ENCODE measurements at places on chromosomes 7 and 10.

- DNase-seq: no peak
These were observed 29.1 kb downstream of the WDR37 start for GRCh38 chr10:1085258-1085657.

- no peak for DNase-seq
These were observed 77.0 kb downstream of the MAGI2 start for GRCh38 chr7:79376299-79377025.

GRCh38 chr10:85874208-85874607 lies 492.4 kb downstream of the GRID1 start:
- no peak for DNase-seq

GRCh38 chr10:104387130-104387888 lies 33.7 kb downstream of the CFAP58 start:
- no peak for DNase-seq

DNA sequence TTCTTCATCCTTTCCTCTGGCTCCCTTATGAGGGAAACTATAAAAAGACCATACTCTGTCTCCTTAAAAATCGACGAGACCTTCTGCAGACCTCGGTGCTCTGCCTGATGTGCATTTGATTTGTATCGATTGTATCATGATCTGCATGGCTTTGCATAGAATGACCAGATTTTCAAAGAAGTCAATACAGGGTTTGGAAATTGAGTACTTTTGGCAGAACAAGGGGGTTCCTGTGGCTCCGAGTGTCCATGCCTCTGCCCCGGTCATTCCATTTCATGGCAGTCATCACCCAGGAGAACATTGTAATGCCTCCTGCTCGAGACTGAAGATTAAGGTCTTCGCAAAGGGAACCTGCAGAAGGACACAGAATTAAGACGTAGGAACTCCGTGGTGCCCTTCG lies 685 bp downstream of the CASP2 start:
- no peak for DNase-seq

DNA sequence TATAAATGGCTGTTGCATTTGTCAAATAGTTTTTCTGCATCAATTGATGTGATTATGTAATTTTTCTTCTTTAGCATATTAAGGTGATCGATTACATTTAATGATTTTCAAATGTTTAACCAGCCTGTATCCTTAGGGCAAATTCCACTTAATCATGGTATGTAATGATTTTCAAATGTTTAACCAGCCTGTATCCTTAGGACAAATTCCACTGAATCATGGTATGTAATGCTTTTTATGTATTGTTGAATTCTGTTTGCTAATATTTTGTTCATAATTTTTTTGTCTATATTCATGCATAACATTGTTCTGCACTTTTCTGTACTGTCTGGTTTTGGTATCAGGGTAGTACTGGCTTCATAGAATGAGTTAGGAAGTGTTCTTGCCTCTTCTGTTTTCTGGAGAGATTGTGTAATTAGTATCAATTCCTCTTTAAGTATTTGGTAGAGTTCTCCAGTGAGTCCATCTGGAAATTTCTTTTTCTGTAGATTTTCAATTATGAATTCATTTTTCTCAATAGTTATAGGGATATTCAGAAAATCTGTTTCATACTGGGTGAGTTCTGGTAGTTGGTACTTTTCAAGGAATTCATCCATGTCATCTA lies 393.2 kb upstream of the FOXK1 start:
- no peak for DNase-seq

GRCh38 chr7:4416396-4417056 lies 265.6 kb upstream of the FOXK1 start:
- no peak for DNase-seq

- DNase-seq: no peak
These were observed 7.3 kb downstream of the TFPI2 start for GRCh38 chr7:93883078-93883916.

All from AG09309 (cell line).